ENCODE measurements at places on chromosomes 16 and 17. TPM values are rescaled to one million over a fixed set of nuclear protein-coding genes. Genes with fewer than 3 reads are reported as not detected.
A peak's percentile ranks its signal among the peaks of the same experiment; 100 is the strongest.

BOLA2 gene
- total RNA-seq: 11.0 TPM

CHST5 gene
- total RNA-seq: not detected

DPEP1 gene
- total RNA-seq: not detected

- peak; percentile 89 for DNase-seq
Observed at GRCh38 chr16:65745-66144, 6.7 kb downstream of the RHBDF1 start.

PLA2G10 gene
- total RNA-seq: not detected

DNA sequence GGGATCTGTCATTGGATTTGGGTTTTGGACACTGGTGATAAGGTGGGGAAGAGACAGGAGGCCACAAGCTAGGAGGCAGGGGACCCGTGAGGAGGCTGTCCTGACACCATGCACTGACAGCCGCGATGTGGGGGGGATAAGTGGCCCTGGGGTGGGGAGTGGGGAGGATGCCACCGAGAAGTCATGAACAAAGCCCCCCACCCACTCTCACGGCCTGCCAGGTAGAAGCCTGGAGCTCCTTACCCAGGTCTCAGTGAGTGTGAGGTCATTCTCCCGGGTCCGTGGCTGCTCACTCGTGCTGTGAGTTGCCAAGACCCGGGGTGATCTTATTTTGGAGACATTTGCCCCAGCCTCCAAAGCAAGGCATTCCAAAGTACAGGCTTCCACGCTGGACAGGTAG is 165.9 kb upstream of the TNRC6C start:
- no peak for DNase-seq

DNA sequence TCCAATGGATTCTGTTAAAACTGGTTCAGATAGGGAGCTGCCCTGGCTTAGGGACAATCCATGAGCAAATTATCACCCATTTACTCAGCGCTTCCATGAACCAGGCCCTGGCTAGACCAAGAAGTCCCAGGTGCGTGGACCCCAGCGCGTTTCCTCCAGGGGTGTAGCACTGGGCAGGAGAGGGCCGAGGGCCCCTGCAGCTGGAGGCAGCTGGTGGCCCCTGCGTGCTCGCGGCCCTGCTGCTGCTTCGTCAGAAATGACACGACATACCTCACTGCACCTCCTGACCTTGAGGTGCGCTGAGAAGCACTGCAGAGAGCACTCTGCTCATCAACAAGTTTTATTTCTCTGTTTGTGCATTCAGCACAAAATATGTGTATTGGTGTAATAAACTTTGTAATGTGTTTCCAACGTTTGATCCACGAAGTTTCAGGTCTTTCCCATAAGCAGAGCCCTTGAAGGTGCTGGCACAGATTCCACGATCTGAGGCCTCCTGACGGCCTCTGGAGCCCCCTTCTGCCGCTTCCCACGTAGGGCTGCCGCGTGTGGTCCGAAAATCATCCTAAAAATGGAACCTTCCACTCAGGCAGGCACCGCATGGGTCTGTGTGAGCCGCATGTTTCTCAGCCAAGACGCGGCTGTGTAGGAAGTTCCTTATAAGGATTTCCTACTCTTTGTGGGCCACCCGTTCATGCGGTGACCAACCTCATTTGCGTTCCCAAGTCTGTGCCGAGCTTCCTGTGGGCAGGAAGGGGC is 50.8 kb upstream of the ZCCHC14 start:
- DNase-seq: no peak

DNA sequence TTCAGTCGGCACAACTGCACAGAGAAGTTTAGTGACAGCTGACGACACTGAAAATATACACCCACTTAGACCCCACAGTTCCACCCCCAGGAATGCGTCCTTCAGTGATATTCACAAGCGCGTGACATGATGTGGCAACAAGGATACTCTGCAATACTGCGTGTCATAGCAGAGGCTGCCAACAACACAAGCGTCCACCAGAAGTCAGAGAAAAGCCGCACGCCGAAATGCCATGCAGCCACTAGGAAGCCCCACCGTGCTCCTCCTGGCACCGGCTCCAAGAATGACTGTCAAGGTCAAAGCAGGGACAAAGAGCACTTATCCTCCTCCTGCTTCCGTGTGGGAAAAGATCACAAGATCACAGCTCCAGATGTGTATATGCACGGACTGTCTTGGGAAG is 3.5 kb downstream of the ATP2A3 start:
- DNase-seq: no peak

CCL8 gene
- total RNA-seq: not detected

- DNase-seq: no peak
Observed at GRCh38 chr17:40730970-40731369, 24.2 kb downstream of the KRT25 start.

DNA sequence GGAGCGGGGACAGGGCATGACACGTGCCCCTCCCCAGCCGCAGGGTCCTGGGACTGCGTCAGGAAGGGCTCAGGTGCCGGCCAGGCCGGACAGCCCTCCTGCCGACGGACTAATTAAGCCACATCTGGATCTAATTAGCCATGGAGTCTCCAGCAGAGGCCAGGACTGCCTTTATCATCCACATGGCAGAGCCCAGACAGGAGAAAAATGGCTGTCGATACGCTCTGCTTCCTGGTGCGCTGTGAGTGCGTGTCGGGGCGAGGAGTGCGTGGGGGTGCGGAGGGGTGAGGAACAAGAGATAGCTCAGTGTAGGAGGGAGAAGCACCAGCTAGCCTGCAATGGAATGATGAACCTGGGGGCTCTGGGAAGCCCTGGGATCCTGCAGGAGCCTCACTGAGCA is 218.8 kb downstream of the IRF8 start:
- no peak for DNase-seq

DNA sequence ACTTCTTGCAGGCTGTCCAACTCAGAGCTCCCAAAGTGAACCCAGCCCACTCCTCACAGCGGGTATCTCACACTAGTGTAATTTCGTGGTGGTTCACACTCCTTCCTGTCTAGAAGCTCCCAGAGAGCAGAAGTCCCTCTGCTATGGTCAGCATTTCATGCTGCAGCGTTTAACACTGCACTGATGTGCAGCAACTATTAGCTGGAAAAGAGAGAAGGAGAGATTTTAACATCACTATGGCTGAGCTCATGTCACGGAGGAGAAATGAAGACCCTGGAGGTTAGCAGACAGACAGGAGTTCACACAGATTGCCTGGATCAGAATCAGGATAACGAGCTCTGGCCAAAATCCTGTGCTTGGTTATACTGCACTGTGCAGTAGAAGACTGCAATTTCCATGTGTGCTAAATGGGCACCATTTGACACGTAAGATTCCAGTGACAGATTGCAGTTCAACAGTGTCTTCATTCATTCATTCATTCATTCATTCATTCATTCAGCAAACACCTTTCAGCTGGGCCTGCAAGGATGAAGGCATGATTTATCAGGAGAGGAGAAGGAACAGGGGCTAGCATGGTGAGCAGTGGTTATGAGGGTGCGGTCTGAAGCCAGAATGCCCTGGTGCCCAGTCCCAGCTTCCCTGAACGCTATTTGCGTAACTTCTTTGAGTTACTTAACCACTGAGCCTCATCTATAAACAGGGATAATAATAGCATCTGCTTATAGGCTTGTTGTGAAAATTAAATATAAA is 5.3 kb upstream of the CCL1 start:
- no peak for DNase-seq

CCL2 gene
- total RNA-seq: not detected

DNA sequence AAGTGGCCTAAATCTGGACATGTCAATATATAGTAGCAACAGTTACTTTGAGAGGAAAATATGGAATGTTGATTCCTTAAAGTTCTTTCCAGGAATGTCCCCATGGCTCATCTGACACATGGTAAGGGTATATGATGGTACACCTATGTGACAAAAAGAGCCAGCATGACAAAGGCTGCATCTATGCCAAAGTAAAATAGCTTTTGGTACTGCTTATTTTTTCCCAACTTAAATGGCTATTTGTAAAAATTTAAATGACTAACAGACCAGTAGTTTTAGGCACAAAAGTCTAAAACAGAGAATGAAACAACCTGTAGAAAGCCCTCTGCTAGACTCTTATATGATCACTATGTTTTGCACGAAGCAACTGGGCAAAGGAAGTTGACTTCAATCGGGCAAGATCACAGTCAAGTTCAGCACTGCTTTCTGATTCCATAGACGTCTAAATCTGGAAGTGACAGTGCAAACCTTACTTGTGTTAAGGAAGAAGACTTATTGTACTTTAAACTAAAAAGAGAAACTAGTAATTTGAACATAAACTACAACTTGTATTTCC is 135.1 kb downstream of the SKAP1 start:
- DNase-seq: no peak

MYH8 gene
- not detected for total RNA-seq

All from activated CD8-positive, alpha-beta memory T cell treated with anti-CD3 and anti-CD28 coated beads, Interleukin-2, amount 10 ng/mL, durations not matched to agents 7 days and 5 days (primary cell).